Chondrocyte (in vitro differentiated cells): ENCODE measurements at places on chromosomes 5 and 9. TPM values are rescaled to one million over a fixed set of nuclear protein-coding genes. Genes with fewer than 3 reads are reported as not detected.
A peak's percentile ranks its signal among the peaks of the same experiment; 100 is the strongest.

DNA sequence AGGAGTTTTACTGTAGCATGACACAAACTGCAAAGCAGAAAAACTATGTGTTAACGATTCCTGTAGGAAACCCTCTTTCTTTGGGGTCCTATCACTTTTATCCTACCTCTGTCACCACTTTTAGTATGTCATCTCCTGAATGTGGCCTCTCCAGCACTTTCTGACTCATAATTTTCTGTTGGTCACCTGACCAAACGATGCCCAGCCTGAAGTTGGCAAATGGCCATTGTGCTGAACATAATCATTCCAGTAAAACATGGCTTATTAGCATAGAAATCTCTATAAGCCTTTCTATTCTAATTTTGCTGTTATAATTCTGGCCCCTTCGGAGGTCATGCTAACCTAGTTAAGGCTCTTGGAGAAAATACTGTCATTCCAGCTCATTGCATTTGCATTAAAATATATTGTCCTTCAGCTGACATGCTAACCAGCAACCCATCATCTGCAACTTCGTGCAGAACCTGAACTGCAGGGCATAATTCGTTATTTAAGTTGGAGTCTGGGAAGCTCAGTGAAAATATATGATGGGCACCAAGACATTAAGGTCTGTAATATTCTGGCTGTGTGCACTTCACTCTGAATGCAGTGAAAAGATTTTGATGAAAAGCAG lies 140.3 kb downstream of the NMUR2 start:
- peaks cover 2% of the 10 kb centered on the region for H3K27me3 ChIP-seq
- no peaks in the 10 kb centered on the region for H3K36me3 ChIP-seq
- no peaks in the 10 kb centered on the region for H3K4me1 ChIP-seq
- DNase-seq = no peak
- H3K4me3 ChIP-seq = no peak overlapping the region
- H3K27ac ChIP-seq = no peak overlapping the region

DNA sequence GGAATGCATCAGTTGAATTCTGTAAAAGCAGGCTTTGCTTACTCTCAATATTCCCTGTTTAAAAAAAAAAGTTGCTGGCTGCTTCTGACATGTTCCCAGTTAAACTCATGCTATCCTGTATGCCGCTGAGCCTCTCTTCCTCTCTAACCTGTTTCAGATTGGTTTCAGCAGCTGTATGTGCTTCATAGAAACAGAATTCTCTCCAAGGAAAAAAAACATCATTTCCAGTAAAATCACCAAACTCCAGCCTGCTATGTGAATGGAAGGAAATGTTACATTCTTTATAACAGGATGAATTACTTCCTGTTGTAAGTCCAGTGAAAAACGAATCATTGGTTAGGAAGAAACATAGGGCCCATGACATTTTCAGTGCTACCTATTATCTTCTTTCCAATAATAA lies 25.7 kb upstream of the KCNV2 start:
- H3K4me3 ChIP-seq = no peak overlapping the region
- DNase-seq = no peak
- no peaks in the 10 kb centered on the region for H3K27me3 ChIP-seq
- H3K4me1 ChIP-seq = peaks cover 8% of the 10 kb centered on the region
- H3K27ac ChIP-seq = peak overlapping the region; percentile 29

DNA sequence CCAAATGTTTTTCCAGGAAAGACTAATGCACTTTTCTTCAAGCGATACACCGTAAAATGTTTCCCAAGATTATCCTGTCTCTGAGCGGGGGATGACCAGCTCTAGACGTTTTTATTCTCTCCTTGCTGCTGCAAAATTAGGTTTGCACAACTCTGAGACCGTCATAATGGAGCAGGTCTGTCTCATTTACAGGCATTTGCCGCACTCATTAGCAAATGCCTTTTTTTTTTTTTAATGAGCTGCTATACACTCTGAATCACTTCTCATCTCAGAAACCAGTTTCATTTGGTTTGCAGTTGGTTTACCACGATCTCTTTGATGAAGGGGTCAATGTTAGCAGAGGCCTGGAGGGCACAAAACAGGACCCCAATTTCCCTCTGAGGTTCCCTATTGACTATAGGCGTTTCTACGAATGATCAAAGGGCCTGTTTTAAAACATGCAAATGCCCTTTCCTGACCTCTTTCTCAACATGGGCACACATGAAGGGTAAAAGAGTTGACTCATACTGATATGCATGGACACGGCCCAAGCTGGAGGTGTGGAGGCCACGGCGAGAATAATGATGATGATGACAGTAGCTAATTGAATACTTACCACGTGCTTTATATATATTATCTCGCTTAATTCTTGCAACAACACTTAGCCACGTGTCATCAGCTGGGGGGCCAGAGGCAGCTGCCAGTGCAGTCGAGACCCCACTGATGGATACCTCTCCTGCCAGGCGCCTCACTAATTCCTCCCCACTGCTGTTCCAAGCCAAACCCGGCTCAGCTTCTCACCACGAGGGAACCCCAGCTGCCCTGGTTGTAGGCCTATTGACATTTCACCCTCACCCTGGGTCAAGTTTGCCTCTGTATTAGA lies 89.9 kb upstream of the PTCH1 start:
- H3K36me3 ChIP-seq = no peaks in the 10 kb centered on the region
- DNase-seq = no peak
- no peak overlapping the region for H3K4me3 ChIP-seq
- H3K4me1 ChIP-seq = peaks cover 19% of the 10 kb centered on the region

DNA sequence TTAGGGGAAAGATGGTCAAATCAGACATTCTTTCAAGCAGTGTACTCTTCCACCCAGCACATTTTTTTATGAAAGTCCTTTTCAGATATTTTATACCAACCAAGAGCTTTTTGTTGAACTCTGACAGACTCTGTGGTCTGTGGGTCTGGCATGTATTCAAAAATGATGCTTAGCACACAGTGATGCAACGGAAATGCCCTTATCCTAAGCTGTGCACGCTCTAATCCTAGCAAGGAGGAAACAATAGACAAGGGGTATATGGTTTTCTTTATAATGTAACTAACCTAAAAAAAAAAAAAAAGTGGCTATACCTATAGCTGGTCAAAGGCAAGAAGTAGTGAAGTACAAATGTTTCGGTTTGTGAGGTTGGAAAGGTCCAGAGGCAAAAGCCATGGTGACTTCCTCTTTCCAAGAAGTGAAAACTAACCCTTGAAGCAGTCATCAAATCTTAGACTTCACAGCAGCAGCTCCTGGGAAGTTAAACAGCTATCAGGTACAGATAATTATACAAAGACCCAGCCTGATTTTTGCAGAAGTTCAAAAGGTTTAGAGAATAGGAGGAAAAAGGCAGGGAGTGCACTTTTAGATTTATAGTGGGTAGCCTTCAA lies 82.5 kb downstream of the SEMA6A start:
- DNase-seq = no peak
- peaks cover 5% of the 10 kb centered on the region for H3K36me3 ChIP-seq
- H3K27me3 ChIP-seq = no peaks in the 10 kb centered on the region
- peaks cover 19% of the 10 kb centered on the region for H3K4me1 ChIP-seq

DNA sequence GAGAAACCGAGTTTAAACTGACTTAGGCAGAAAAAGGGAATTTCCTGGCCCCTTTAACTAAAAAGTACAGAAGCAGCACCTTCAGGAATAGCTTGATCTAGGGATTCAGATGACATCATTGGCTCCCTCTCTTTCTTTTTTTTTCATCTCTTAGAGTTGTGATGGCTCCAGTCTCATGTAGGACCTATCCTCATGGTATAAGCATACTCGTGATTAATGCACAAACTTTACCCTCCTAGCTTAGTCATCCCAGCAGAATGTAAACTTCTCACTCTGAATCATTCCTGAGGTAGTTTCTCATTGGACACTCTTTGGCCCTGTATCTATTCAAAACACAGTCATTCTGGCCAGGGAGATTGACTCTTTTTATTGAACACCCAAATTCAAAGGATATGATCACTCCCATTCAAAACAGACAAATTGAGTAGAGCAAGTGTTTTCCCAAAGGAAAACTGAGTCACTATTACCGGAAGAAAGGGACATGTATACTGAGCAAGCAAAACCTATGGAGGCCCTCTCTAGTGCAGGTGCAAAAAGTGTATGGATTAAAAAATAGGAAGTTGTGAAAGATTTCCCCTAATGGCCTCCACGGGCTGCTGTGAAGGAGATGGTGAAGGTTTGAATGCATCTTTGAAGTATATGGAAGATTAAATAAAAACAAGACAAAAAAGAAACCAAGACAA lies 27.6 kb upstream of the SMIM23 start:
- H3K27ac ChIP-seq = peak overlapping the region; percentile 47
- no peak for DNase-seq
- H3K4me3 ChIP-seq = no peak overlapping the region
- H3K4me1 ChIP-seq = peaks cover 15% of the 10 kb centered on the region
- no peaks in the 10 kb centered on the region for H3K36me3 ChIP-seq
- no peaks in the 10 kb centered on the region for H3K27me3 ChIP-seq

- DNase-seq = no peak
- H3K27me3 ChIP-seq = no peaks in the 10 kb centered on the region
- no peak overlapping the region for H3K4me3 ChIP-seq
These were observed 2.1 kb downstream of the TLN1 start for GRCh38 chr9:35729700-35730485.

DNA sequence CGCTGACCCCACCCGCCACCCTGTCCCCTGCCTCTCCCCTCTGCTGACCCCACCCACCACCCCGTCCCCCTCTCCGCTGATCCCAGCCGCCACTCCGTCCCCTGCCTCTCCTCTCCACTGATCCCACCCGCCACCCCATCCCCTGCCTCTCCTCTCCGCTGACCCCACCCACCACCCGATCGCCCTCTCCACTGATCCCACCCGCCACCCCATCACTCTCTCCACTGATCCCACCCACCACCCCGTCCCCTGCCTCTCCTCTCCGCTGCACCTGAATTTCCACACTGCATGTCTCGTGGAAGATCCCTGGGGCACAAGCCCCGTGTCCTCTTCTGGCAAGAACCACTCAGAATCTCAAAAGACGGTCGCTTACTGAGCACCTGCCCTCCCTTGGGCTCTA lies 53.4 kb upstream of the OLFM1 start:
- H3K4me3 ChIP-seq = no peak overlapping the region
- H3K36me3 ChIP-seq = no peaks in the 10 kb centered on the region
- peaks cover 47% of the 10 kb centered on the region for H3K27me3 ChIP-seq
- DNase-seq = no peak
- H3K27ac ChIP-seq = no peak overlapping the region

- no peak for DNase-seq
- H3K27ac ChIP-seq = no peak overlapping the region
- peaks cover 42% of the 10 kb centered on the region for H3K36me3 ChIP-seq
- H3K4me1 ChIP-seq = peaks cover 8% of the 10 kb centered on the region
These were observed 55.8 kb downstream of the AQP7 start for GRCh38 chr9:33346564-33346963.

The MZB1 gene
- total RNA-seq = not detected in 3 replicates

The GFI1B gene
- total RNA-seq = not detected in 3 replicates

The DBH gene
- not detected in 3 replicates for total RNA-seq
